ENCODE measurements at places on chromosomes 11 and 22. TPM values are rescaled to one million over a fixed set of nuclear protein-coding genes. Genes with fewer than 3 reads are reported as not detected.
A peak's percentile ranks its signal among the peaks of the same experiment; 100 is the strongest.

ZNF70 gene
- total RNA-seq = 4.9 TPM

OR4S1 gene
- total RNA-seq = not detected

ACRV1 gene
- total RNA-seq = not detected

RFPL2 gene
- total RNA-seq = not detected

UCP3 gene
- 1.2 TPM for total RNA-seq

PDE2A gene
- 57.0 TPM for total RNA-seq

ANKK1 gene
- 1.5 TPM for total RNA-seq

OR2AG1 gene
- total RNA-seq = not detected

HEPHL1 gene
- total RNA-seq = 1.7 TPM

GRCh38 chr11:45885921-45886721, 670 bp downstream of the MAPK8IP1 start:
- H3K27me3 ChIP-seq = no peaks in the 10 kb centered on the region
- peak overlapping the region; percentile 46 for H3K4me3 ChIP-seq
- peaks cover 8% of the 10 kb centered on the region for H3K4me1 ChIP-seq
- no peak for DNase-seq
- H3K27ac ChIP-seq = no peak overlapping the region
- H3K36me3 ChIP-seq = no peaks in the 10 kb centered on the region

DNA sequence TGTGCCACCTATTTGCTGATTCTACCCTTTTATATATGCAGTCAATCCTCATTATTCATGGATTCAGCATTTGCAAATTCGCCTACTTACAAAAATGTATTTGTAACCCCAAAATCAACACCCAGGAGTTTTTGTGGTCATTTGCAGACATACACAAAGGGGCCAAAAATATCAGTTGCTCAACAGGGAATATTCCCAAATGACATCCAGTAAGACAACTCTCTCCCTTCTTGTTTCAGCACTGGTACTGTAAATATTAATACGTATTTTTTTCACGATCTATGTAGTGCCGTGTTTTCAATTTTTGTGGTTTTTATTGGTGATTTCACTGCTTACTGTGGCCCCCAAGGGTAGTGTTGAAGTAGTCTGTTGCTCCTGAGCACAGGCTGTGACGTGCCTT, 11.8 kb upstream of the CAVIN3 start:
- H3K27me3 ChIP-seq = no peaks in the 10 kb centered on the region
- no peak for DNase-seq
- H3K4me3 ChIP-seq = no peak overlapping the region
- no peaks in the 10 kb centered on the region for H3K36me3 ChIP-seq
- no peaks in the 10 kb centered on the region for H3K4me1 ChIP-seq

DNA sequence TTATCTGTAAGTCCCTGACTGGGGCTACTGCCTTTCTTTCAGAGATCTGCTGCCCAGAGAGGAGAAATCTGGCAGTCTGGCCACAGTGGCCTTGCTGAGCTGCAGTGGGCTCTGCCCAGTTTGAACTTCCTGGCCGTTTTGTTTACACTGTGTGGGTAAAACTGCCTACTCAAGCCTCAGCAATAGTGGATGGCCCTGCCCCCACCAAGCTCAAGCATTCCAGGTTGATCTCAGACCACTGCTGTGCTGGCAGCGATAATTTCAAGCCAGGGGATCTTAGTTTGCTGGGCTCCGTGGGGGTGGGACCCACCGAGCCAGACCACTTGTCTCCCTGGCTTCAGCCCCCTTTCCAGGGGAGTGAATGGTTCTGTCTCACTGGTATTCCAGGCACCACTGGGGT, 117.5 kb downstream of the TRPC6 start:
- H3K27me3 ChIP-seq = no peaks in the 10 kb centered on the region
- DNase-seq = no peak
- H3K4me3 ChIP-seq = no peak overlapping the region

DNA sequence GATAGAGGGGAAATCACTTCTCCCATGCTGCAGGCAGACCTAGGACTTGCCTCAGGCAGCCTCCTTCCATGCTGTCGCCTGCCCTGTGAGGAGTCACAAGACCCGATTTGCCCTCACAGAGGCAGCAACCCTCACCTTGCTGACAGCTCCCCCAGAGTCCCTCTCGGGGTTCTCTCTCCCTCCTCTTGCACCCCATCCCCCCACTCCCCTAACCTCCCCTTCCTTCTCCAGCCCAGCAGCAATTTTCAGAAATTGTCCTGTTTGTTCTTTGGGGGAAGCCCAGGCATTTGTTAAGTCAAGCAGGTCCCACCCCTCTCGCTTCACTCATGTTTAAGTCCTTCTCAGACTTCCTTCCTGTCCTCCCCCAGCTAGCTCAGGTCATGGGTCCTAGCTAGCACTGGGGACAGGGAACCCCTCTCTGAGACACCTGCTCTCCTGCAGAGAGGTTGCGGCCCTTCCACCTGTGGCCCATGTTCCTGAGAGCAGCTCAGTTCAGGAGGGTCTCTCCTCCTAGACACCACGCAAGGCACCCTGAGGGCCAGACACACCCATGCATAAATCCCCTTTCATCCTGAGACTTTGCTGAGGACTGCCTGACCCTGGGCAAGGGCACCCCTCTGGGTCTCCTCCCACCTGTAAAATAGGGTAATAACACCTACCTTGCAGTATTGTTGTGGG, 6.3 kb upstream of the FXYD2 start:
- H3K27me3 ChIP-seq = no peaks in the 10 kb centered on the region
- no peak overlapping the region for H3K4me3 ChIP-seq
- peaks cover 35% of the 10 kb centered on the region for H3K4me1 ChIP-seq
- H3K27ac ChIP-seq = no peak overlapping the region

DNA sequence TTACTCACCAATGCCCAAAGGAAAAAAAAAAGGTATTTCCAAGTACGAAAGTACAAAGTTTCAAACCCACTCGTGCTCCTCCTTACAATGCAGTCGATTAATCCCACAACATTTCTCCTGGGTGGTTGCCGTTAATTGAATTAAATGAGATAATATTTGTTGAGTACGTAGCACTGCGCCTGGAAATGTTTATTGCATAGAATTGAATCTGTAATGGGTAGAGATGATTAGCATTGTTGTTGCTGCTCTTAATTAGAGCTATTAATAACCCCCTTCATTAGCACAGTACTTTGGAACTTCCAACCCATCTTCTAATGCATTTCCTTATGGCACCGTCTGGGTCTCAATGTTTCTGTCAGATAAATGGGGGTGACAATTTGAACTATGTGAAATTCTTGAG, 77.3 kb downstream of the SEZ6L start:
- DNase-seq = no peak
- H3K27ac ChIP-seq = no peak overlapping the region
- H3K4me3 ChIP-seq = no peak overlapping the region
- H3K36me3 ChIP-seq = no peaks in the 10 kb centered on the region

GRCh38 chr11:20120134-20120925, 39.9 kb downstream of the DBX1 start:
- H3K27ac ChIP-seq = no peak overlapping the region
- H3K4me1 ChIP-seq = no peaks in the 10 kb centered on the region
- H3K36me3 ChIP-seq = no peaks in the 10 kb centered on the region
- DNase-seq = no peak
- no peak overlapping the region for H3K4me3 ChIP-seq

DNA sequence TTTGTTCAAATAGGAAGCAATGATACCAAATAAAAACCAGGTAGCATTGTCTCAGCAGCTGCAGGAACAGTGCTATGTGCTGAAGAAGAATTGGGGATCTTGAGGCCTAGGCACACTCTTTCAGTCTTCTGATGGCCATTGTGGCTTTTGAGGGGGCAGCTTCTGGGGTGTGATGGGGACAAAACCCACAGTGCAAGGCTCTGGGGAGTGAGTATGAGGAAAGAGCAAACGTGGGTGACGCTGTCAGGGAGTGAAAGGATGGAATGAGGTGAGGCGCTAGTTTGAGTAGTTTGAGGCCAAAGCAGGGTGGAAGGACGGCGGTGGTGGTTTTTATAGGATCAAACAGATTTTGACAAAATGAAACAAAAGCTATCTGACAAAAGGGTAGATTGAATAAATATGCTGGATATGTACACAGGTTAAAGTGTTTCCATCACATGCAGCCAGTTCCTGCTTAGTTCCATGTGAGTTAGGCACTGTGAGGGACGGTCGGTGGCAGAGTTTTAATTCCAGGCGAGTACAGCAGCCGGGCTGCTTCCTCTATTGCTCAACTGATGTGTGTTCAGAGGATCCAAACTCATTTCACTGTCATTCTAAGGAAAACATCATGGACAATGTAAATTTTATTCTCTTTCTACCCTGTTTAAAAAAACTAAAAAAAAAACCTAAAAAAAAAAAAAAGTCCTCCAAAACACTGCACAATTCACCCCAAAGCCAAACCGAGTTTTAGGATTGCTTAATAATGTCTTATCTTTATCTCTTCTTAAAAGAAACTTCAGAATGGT, 18.9 kb downstream of the ADAMTS15 start:
- H3K4me1 ChIP-seq = no peaks in the 10 kb centered on the region
- no peak overlapping the region for H3K27ac ChIP-seq
- H3K27me3 ChIP-seq = no peaks in the 10 kb centered on the region
- no peak for DNase-seq

- peaks cover 26% of the 10 kb centered on the region for H3K4me1 ChIP-seq
- H3K27me3 ChIP-seq = peaks cover 18% of the 10 kb centered on the region
- no peaks in the 10 kb centered on the region for H3K36me3 ChIP-seq
- DNase-seq = no peak
- H3K4me3 ChIP-seq = peak within 1 kb of the TSS; percentile 32
Observed at GRCh38 chr22:26656891-26657851, at the start of gene MIAT. Gene MIAT, plus strand, starts transcription at chr22:26657588.

GRCh38 chr11:64519541-64519940, 71.5 kb upstream of the SLC22A12 start:
- H3K36me3 ChIP-seq = no peaks in the 10 kb centered on the region
- H3K4me1 ChIP-seq = no peaks in the 10 kb centered on the region
- no peak overlapping the region for H3K4me3 ChIP-seq
- no peaks in the 10 kb centered on the region for H3K27me3 ChIP-seq

- no peaks in the 10 kb centered on the region for H3K36me3 ChIP-seq
- H3K4me3 ChIP-seq = no peak overlapping the region
- peaks cover 17% of the 10 kb centered on the region for H3K4me1 ChIP-seq
- no peak for DNase-seq
Observed at GRCh38 chr11:129191649-129192048, 476 bp downstream of the ARHGAP32 start.

- no peak overlapping the region for H3K27ac ChIP-seq
- H3K36me3 ChIP-seq = no peaks in the 10 kb centered on the region
- no peak for DNase-seq
- H3K4me3 ChIP-seq = no peak overlapping the region
Observed at GRCh38 chr11:127226380-127226779, 225.8 kb upstream of the KIRREL3 start.

DNA sequence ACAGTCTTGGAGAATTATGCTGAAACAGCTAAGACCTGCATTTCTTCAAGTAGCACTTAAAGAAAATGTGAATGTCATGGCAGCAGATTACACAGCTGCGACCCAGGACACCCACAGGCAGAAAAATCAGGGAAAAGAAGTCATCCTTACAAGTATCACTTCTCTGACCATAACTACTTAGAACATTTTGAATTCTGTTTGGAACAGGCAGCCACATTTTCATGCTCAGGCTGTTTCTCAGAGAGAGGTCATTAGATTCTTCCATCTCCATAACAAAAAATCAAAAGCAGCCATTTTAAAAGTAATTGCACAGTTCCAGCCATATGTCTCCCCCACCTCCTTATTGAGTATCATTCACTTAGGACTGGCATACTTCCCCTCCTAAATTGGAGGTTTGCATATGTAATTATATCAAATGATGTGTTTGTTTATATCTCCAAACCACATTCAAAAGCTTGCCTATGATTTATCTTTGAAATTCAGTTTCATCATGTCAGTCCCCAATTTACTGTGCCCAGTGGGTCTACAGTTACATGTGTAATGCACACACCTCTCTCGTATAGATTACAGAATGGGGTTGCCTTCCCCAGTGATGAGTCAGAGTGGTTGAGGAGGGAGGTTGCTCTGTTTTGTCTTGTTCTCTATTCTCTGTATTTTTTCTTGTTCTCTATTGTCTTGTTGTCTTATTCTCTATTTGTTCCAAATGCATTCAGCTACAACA, 276.5 kb upstream of the MTNR1B start:
- no peaks in the 10 kb centered on the region for H3K36me3 ChIP-seq
- no peak for DNase-seq
- H3K4me3 ChIP-seq = no peak overlapping the region
- H3K27me3 ChIP-seq = no peaks in the 10 kb centered on the region
- no peaks in the 10 kb centered on the region for H3K4me1 ChIP-seq

GRCh38 chr11:16795146-16795545, 56.7 kb downstream of the C11orf58 start:
- H3K36me3 ChIP-seq = no peaks in the 10 kb centered on the region
- H3K27me3 ChIP-seq = no peaks in the 10 kb centered on the region
- no peak for DNase-seq
- H3K4me1 ChIP-seq = peaks cover 9% of the 10 kb centered on the region

DNA sequence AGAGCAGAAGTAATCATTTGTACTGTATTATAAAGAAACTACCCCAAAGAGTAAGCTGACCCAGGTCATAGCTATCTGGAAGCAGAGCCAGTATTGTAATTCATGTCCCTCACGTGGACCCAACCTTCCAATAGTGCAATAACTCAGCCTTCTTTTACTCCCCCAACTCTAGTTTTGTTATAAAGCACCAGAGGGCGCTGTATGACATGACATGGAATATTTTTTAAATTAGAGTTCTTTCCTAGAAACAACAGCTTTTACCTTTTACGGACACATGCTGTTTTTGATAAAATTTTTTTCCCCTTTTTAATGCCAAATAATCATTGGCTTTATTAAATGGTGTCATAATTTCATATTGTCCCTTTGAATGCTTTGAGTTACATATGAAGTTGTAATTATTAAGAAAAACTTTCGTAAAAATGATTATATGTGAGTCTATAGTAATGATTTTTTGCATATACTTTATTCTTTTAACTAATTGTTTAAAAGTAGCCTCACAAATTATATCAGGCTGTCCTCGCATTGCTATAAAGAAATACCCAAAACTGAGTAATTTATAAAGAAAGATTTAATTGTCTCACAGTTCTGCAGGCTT, 76.9 kb downstream of the DKK3 start:
- H3K27me3 ChIP-seq = no peaks in the 10 kb centered on the region
- H3K27ac ChIP-seq = peak overlapping the region; percentile 9
- DNase-seq = no peak
- no peaks in the 10 kb centered on the region for H3K4me1 ChIP-seq
- H3K36me3 ChIP-seq = no peaks in the 10 kb centered on the region
- H3K4me3 ChIP-seq = no peak overlapping the region

GRCh38 chr11:9651481-9651880, 12.4 kb upstream of the SWAP70 start:
- H3K4me1 ChIP-seq = no peaks in the 10 kb centered on the region
- no peak overlapping the region for H3K27ac ChIP-seq
- no peaks in the 10 kb centered on the region for H3K27me3 ChIP-seq
- H3K36me3 ChIP-seq = no peaks in the 10 kb centered on the region
- DNase-seq = no peak

- no peak overlapping the region for H3K27ac ChIP-seq
- H3K4me3 ChIP-seq = no peak overlapping the region
- H3K36me3 ChIP-seq = no peaks in the 10 kb centered on the region
- no peak for DNase-seq
- no peaks in the 10 kb centered on the region for H3K27me3 ChIP-seq
Observed at GRCh38 chr11:14232652-14233051, 126.3 kb downstream of the RRAS2 start.

GRCh38 chr11:17244046-17244445, 32.5 kb upstream of the NUCB2 start:
- no peaks in the 10 kb centered on the region for H3K4me1 ChIP-seq
- H3K27me3 ChIP-seq = no peaks in the 10 kb centered on the region
- no peak overlapping the region for H3K27ac ChIP-seq
- H3K36me3 ChIP-seq = no peaks in the 10 kb centered on the region
- no peak overlapping the region for H3K4me3 ChIP-seq

All from vagina (tissue), 2 donors.